ENCODE measurements at places on chromosomes 7 and 10. TPM values are rescaled to one million over a fixed set of nuclear protein-coding genes. Genes with fewer than 3 reads are reported as not detected.

GRCh38 chr10:23912884-23913404 lies 296.0 kb upstream of the KIAA1217 start:
- no peak for DNase-seq

Gene COBL
- total RNA-seq: 51.9 TPM

- no peak for DNase-seq
These were observed 6.5 kb upstream of the MALSU1 start for GRCh38 chr7:23292623-23293022.

Gene IFIT1B
- not detected for total RNA-seq

DNA sequence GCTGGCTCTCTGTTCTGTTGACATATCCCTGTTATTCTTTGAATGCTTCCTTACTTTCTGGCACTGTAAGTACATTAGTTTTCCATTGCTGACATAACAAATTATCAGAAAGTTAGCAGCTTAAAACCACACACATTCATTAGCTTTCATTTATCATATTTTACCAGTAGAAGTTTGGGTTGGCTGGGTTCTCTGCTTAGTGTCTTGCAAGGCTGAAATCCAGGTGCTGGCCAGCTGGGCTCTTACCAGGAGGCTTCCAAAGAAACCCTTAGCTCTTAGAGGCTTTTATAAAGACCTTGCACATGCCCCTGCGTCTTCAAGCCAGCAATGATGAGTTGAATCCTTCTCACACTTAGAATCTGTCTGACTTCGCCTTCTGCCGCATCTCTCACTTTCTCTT lies 160.6 kb downstream of the MLLT10 start:
- DNase-seq: peak; percentile 27

Gene PPP1R17
- total RNA-seq: 0.52 TPM

DNA sequence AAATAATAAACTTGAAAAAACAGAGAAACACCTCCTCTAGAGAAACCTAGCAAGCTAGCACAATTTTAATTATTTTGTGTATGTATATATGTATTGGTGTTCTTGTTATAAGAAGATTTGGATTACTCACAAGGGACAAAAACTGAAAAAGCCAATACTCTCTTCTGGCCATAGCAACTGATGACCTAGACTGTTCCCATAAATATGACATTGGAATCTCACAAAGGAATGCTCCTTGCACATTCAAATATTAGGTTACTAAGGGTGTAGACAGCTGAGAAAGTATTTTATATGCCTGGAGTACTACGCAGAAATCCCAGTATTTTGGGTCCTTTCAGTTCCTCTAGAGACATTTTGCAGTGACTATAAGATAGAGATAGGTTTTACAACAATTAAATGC lies 279.4 kb downstream of the FZD1 start:
- DNase-seq: no peak

Gene SLC26A4
- total RNA-seq: not detected

GRCh38 chr10:69807122-69807521 lies 5.4 kb downstream of the COL13A1 start:
- DNase-seq: no peak

Gene STMP1
- 23.0 TPM for total RNA-seq

DNA sequence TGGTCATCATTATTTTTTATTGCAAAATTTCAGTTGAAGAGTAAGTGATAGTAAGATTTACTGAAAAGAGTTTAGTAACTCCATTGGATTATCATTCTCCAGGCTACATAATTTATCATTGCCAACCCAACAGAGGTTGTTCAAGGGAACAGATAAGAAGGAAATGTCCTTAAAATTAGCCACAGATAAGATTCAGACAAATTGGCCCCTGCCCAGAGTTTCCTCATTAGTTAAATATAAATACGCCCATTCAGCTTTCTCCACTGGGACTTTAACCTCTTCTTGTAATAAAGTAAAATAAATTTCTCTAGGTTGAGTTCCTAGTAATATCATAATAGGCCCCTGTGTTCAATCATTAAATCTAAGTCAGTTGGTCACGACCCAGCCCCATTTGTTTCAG lies 27.7 kb upstream of the PHYHIPL start:
- DNase-seq: no peak

DNA sequence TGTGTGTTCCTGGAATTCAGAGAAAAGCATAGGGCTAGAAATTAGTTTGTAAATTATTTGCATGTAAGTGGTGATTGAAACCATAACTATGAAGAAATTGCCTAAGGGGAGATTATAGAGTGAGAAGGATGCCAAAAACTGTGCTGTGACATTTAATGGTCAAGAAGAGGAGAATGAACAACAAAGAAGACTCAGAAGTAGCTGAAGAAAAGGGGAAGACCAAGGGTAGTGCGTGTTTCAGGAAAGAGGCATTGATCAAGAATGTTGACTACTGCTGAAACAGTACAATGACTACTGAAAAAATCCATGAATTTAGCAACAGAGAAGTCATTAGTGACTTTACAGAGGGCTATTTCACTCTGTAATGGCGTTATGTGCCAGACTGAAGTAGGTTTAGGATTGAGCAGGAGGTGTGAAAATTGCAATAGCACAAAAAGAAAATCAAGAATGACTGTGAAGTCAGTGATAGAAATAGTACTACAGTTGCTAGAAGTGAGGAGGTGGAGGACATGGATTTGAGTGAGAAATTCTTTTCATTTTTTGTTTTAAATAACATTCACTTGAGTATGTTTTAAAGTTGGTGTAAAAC lies 28.9 kb upstream of the SAMD9L start:
- DNase-seq: no peak

DNA sequence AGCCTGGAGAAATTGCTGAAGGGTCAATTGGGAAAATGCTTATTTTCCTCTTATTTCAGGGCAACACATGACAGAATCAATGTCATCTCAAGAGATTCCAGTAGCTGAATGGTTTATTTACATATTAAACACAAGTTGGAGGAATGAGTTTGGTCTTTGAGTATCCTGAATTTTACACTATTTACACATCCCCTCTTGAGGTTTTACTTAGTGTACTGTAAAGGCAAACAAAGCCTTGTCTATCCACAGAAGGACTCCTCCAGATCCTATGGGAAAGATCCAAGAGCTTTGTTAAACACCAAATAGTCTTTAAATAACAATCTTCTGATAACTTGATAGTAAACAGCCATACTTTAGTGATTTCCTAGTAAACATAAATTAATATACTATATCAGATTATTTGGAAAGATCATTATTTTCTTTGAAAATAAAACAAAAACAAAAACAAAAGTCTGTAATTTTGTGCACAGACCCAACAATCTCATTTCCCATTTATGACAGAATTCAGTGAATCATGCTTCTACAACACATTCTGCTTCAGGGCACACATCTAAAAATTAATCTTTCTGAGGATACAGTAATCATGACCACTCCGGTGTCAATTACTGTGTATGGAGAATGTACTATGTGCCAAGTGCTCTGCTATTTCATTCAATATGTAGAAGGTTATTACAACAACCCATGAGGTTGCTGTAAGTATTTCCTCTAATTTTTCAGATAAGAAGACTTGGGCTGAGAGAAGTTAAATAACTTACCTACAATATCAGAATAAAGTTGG lies 575.0 kb upstream of the LRRTM3 start:
- no peak for DNase-seq

Gene WNT16
- total RNA-seq: 1.5 TPM

Gene DCLRE1A
- 13.8 TPM for total RNA-seq

- DNase-seq: no peak
These were observed 19.9 kb upstream of the ZMIZ1 start for GRCh38 chr10:79048639-79049550.

DNA sequence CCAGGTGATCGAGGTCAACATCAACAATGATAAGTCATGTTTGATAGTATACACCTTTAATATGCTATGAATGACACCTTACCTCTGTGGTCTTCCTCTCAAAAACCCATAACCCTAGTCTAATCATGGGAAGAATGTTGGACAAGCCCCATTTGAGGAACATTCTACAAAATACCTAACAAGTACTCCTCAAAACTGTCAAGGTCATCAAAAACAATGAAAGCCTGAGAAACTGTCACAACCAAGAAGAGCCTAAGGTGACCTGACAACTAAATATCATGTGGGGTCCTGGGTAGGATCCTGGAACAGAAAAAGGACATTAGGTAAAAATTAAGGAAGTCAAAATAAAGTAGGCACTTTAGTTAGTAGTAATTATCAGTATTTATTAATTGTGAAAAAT lies 5.9 kb upstream of the NUDCD3 start:
- DNase-seq: no peak

DNA sequence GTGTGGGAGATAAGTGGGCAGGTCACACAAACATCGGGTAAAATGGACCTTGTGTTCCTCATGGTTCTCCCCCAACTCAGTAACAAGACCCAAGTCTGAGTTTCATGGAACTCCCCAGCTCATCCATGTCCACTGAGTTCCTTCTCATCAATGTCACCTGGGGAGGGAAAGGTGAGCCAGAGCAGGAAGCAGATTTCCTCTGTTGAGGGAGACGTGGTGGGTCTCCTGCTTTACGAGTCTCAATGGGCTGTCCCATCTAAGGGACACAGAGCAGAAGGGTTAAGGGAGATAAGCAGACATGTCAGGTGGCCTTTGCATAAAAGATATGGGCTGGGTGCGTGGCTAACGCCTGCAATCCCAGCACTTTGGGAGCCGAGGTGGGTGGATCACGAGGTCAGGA lies 56.5 kb upstream of the SORCS3 start:
- DNase-seq: no peak

Gene HIBADH
- total RNA-seq: 57.0 TPM

DNA sequence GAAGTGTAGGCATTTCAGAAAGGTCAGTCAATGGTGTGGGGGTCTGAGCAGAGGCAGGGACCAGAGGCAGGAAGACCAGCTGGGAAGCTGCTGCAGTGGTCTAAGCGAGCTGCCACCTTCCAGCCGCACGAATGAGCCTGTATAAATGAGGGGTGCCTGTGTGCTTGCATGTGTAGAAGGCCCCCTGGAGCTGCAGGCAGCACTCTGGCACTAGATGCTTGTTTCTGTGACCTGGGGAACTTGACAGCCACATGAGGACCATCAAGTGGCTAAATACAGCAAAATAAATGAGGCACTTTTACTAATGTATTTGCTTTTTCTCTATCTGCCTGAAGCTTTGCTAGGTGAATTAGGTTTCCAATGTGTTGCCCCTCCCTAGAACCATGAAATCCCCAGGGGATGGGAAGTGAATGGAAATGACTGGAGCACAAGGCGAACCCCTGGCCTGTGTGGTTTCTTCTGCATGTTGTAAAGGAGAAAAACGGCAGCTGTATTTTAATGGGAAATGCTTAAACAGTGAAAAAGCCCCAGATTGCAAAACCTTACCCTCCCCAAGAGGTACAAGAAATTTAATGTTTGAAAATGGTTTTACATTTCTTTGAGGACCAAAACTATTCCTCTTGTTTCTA lies 57.7 kb downstream of the PYROXD2 start:
- DNase-seq: no peak

- DNase-seq: peak; percentile 84
These were observed 17.8 kb downstream of the YKT6 start for GRCh38 chr7:44218418-44219201.

Gene PDK4
- 0.12 TPM for total RNA-seq

- DNase-seq: no peak
These were observed 106.0 kb downstream of the ABLIM1 start for GRCh38 chr10:114552050-114552449.

Gene ZDHHC6
- 24.6 TPM for total RNA-seq

DNA sequence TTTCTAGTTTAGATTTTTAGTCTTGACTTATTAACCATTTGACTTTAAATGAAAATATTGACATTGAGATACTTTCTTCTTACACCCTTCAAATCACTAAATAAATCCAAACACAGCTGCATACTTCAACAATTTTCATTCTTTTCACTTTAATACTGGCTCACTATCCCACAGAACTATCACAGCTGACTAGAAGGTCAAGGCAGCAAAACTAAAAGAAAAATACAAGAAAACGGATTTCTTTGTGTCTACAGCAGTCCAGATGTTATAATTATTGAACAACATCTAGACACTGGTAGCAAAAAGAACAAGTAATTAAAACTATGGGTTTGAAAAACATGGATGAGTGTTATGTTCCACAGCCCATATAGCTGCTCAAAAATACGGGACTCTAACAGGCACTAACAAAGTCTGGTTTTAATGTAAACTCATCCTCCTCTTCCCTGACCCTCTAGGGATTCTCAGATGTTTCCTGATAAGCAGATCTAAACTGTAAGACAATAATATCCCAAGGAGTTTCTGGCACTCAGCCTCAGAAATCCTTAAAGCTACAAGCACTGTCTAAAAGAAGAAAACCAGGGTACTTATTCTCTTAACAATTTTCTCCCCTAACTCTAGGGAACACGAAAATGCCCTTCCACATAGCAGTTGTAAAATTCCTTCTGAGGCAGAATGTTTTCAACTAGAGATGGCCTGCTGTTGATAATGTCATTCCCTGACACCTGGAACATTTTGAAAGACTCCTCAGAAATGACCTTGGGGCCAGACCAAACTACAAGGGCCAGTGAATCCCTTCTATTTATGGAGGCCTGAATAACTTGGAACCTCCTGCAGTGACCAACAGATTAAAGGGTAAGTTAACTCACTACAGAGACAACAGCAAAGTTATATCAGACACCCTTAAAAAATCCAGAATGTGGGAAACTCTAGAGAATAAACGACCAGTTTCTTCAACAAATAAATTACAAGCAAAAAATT lies 12.8 kb downstream of the DNMBP start:
- DNase-seq: no peak

GRCh38 chr7:31175672-31176071 lies 123.6 kb downstream of the ADCYAP1R1 start:
- DNase-seq: peak; percentile 60

- DNase-seq: peak; percentile 87
These were observed 2.7 kb upstream of the UNCX start for GRCh38 chr7:1229956-1230355.

DNA sequence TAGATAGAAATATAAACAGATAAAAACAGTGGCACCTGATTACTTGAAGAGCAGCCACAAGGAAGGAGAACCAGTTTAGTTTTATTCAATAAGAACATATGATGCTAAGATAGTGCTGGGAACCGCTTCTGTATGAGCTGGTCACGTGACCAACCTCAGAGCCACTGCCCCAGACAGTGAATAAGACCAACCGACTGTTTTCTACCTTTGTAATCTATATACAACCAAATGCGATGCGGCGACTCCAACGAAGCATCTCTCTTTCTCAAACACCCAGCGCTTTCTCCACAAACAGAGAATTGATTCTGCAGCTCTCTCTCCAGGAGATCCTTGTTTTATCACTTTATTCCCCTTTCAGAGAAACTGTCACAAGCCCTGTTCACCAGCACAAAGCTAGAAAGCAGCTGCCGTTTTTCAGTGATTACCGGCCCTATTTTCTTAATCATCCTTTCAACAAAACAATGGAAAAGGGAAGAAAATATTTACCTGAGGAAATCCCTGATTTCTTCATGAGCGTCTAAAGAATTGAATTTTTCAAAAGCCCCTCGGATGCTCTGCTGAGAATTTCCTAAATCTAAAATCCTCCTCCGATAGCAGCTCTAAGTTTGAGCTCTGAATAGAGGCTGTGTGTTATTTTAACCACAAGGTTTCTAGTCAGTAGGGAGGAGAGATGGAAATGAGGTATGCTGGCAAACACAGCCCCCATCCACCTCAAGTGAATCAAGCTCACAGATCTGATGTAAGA lies 55.7 kb upstream of the JCAD start:
- peak; percentile 21 for DNase-seq
